ENCODE measurements at places on chromosomes 5 and 9. TPM values are rescaled to one million over a fixed set of nuclear protein-coding genes. Genes with fewer than 3 reads are reported as not detected.
A peak's percentile ranks its signal among the peaks of the same experiment; 100 is the strongest.

GRCh38 chr9:71726723-71727122 lies 41.6 kb downstream of the CEMIP2 start:
- DNase-seq = no peak

- no peak for DNase-seq
Measured at GRCh38 chr5:138629392-138629791, 54.2 kb upstream of the HSPA9 start.

DNA sequence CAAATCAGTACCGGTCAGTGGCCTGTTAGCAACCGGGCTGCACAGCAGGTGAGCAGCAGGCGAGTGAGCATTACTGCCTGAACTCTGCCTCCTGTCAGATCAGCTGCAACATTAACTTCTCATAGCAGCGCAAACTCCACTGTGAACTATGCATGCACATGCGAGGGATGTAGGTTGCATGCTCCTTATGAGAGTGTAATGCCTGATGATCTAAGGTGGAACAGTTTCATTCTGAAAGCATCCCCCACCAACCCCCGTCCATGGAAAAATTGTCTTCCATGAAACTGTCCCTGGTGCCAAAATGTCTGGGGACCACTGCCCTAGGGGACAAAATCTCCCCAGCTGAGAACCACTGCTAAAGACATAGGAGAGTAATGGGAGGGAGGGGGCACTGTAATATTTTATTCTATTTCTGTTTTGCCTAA lies 51.1 kb downstream of the P4HA2 start:
- no peak for DNase-seq

GRCh38 chr9:86672301-86672700 lies 275.0 kb downstream of the GAS1 start:
- DNase-seq = no peak

- DNase-seq = no peak
Measured at GRCh38 chr9:133278161-133279114, 3.4 kb upstream of the ABO start.

GRCh38 chr5:166551384-166551783 lies 1740.1 kb upstream of the WWC1 start:
- DNase-seq = no peak

GRCh38 chr9:87063871-87064270 lies 116.6 kb upstream of the GAS1 start:
- no peak for DNase-seq

GRCh38 chr9:89863837-89864236 lies 259.0 kb downstream of the GADD45G start:
- no peak for DNase-seq

DNA sequence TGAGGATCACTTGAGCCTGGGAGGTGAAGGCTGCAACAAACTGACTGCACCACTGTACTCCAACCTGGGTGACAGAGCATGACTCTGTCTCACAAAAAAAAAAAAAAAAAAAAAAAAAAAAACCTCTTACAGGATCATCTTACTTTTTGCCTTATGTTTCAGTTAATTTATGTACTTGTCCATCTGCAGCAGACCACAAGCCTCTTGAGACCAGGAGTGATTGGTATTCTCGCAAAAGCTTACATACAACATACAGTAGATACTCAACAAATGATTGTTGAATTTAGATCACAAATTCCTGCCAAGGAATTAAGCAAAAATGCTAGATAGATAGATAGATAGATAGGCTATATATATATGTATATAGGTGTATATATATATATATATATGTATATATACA lies 12.4 kb downstream of the CEMIP2 start:
- DNase-seq = no peak

DNA sequence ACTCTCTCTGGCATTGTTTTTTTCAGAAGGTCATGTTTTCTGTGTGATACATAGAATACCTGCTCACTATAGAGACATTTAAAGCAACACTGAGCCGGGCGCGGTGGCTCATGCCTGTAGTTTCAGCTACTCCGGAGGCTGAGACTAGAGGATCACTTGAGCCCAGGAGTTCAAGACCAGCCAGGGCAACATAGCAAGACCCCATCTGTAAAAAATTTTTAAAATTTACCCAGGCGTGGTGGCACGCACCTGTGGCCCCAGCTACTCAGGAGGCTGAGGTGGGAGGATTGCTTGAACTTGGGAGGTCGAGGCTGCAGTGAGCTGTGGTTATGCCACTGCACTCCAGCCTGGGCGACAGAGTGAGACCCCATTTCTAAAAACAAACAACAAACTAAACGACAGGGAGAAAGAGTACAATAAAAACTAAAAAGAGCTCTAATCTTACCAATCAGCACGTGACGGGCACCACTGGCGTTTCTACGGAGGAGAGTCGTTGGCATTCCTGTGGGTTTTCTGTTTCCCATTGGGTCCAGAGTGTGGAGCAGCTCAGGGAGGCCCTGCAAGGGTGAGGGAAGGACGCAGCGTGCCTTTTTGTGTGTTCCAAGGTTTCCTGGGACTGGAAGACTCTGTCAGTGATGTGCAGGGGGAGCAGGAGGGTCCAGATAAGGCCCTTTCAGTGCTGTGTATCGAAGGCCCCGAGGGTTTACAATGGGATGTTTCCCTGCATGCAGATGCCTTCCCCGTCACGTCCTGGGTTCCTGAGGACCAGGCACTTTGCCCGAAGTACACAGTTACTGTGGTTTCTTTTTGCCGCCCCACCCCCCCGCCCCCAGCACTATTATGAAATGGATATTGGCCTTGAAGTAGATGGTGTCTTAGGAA lies 7.2 kb upstream of the RNU6ATAC start:
- DNase-seq = no peak

DNA sequence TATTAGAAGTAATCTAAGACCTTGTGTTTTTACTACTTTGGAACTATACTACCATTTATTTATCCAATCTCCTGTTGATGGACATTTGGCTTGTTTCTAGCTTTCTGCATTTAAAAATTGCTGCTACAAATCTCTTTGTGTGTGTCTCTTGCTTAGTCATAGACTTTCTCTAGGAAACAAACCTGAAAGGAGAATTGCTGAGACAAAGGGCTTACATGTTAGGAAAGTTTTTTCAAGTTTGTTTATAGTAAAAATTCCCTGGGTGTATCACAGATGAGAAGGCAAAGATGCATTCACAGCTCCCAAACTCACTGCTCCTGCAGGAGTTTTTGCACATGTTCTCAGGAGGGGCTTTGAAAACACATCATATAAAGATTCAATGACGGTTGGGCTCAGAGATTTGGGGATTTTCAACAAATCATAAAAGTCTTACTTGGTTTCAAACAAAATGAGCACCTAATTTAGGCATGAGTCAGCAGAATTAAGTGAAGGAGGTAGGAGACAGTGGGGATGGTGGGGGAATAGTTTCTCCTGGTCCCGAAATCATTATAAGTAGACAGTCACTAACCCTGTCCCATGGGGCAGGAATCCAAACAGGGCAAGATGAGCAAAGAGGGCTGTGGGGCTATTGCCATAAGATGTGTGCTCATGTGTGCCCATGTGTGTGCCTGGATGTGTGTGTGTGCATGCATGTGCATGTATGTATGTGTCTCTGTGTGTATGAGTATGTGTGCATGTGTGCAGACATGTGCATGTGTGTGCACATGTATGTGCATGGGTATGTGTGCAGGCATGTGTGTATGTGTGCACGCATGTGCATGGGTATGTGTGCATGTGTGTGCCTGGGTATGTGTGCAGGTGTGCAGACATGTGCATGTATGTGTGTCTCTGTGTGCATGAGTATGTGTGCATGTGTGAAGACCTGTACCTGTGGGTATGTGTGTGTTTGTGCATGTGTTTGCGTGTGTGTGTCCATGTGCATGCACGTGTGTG lies 43.4 kb upstream of the S1PR3 start:
- DNase-seq = no peak

DNA sequence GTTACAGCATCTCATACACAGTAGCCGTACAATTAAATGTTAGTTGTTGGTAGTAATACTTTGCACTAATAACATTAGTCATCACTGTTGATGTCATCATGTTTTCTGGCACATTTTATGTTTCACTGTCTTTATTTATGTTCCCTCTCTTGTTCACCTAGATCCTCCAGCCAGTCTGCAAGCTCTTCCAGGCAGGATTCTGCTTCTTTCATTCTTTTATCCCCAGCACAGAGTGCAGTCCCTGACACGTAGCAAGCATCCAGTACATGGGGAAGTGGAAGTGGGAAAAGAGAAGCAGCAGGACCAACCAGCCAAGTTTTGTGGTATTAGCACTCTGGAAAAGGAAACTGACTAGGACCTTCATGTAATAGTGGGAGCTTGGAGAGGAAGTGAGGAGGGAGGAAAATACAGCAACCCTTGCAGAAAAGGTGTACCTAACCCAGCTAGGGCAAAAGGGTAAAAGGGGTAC lies 89.7 kb upstream of the SLC44A1 start:
- no peak for DNase-seq

- DNase-seq = no peak
Measured at GRCh38 chr5:140631036-140631417, 1.9 kb downstream of the CD14 start.

GRCh38 chr9:14909601-14909960 lies 647 bp downstream of the FREM1 start:
- DNase-seq = no peak

DNA sequence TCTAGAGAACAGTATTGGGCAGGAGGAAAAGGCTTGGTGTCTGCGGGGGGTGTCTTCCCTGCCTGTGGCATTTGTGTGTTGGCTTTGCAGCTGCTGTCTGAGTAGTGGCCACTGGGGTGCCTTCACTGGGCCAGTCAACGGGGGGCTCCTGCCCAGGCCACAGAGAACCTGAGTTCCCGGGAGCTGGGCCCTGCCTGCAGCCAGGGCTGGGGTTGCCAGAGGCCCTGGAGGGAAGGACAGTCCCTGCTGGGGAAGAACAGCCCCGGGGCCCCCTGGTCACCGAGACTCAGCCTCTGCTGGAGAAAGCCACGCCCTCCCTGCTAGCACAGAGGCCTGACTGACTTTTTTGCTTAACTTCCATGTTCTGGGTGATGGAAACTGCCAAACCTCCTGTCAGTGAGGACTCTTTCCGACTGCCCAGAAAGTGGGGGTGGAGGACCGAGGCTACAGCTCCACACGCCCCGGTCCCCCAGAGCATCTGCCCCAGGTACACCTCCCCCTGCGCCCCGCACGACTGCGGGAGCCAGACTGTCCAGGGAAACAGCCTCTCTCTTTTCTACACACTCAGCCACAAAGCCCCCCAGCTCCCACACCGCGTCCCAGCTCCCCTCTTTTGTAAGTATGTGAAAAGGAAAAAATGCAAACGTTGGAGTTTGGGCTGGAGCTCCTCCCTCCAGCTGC lies 133.4 kb downstream of the DAB2IP start:
- no peak for DNase-seq

- peak; percentile 65 for DNase-seq
Measured at GRCh38 chr5:119373449-119373858, 17.6 kb downstream of the TNFAIP8 start.

- DNase-seq = no peak
Measured at GRCh38 chr5:125896368-125896767, 526.8 kb upstream of the GRAMD2B start.

DNA sequence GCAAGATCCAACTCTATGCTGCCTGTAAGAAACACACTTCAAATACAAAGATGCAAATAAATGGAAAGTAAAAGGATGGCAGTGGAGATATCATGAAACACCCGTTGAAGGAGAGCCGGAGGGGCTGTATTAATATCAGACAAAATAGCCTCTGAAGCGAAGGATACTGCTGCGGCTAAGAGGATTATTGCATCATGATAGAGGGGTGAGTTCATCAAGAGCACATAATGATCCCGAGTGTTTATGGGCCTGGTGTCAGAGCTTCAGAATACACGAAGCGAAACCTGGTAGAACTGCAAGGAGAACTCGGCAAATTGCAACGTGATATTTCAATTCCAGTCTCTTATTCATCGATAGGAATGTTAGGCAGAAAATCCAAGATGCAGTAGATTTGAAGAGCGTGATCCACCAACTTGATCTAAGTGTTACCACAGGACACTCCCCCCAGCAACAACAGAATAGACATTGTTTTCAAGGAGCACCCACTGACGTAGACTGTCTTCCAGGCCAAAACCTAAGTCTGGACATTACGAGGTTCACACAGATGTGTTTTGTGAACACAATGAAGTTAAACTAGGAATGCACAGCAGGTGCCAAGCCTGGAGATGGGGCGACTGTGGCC lies 27.7 kb upstream of the QSOX2 start:
- no peak for DNase-seq

DNA sequence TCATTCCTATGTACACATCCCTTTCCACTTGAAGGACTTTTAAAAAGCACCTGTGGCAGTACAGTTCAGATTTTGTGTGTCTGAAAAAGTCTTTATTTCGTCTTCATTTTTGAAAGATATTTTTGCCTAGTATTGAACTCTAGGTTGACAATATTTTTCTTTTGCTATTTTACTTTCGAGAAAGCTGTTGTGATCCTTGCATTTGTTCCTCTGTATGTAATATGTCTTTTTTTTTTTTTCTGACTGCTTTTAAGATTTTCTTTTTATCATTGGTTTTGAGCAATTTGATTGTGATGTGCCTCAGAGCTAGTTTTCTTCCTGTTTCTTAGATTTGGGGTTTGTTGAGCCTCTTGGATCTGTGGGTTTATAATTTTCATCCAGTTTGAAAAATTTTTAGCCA lies 13.3 kb downstream of the LCP2 start:
- no peak for DNase-seq

DNA sequence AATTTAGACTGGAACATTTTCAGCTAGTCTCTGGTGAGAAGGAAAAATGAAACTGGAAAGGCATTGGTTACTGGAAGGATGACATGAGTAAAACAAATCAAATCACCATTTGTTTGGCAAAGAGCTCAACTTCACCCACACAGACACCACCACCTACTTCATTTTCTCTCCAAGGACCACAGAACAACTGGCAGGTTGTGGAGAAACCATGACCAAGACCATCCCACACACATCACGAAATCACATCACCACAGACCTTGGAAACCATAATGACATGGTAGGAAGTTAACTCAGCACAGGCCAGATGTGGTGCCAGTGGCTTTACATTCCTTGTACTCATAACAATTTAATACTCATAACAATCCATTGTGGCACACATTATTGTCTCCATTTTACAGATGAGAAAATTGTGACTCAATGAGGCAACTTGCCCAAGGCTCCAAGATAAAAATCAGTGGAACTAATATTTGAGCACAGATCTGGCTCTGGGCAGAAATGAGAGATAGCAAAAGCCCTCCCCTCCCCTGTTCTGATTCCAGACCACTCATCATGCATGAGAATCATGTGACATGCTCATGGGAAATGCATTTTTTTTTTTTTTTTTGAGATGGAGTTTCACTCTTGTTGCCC lies 7.5 kb downstream of the OR1K1 start:
- no peak for DNase-seq

The CCDC187 gene
- total RNA-seq = not detected

The FBN2 gene
- total RNA-seq = 0.10 TPM

The NOXA1 gene
- not detected for total RNA-seq

The CD72 gene
- total RNA-seq = 9.0 TPM

The GTF2H2 gene
- total RNA-seq = 24.5 TPM

The PAPPA gene
- 0.03 TPM for total RNA-seq

The SH3TC2 gene
- total RNA-seq = not detected

The SPINK13 gene
- total RNA-seq = not detected

The SH2D3C gene
- total RNA-seq = 23.5 TPM

Data from GM12878 (cell line).